ENCODE measurements at places on chromosomes 7 and 10.

DNA sequence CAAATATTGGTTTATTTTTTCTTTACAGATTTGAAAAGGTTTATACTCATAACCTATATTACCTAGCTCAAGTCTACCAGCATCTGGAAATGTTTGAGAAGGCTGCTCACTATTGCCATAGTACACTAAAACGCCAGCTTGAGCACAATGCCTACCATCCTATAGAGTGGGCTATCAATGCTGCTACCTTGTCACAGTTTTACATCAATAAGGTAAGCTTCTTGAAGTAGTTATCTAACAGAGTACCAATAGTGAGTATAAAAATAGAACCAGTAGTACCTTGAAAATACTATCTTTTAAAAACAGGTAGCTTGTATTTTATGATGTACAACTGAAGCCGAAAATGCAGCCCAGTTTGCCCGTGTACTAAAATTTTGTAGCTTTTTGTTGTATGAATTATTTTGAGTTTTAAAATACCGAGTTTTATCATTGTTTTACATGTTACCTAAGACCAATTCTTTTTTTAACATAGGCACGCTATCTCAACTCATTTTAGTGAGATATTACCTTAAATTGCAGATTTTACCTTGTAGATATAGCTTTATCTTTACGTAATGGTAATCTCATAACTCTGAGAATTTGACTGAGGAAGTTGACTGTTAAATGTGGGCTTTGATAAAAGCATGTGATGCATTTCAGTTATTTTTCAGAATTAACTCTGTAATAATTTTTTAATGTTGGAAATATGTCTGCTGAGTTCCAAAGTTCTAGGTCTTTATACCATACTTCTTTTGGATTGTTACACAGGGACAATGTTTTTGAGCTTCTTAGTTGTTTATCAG lies 17.3 kb downstream of the KIFBP start:
- H3K4me1 ChIP-seq, result peaks cover 2% of the 10 kb centered on the region
- no peaks in the 10 kb centered on the region for H3K27me3 ChIP-seq

DNA sequence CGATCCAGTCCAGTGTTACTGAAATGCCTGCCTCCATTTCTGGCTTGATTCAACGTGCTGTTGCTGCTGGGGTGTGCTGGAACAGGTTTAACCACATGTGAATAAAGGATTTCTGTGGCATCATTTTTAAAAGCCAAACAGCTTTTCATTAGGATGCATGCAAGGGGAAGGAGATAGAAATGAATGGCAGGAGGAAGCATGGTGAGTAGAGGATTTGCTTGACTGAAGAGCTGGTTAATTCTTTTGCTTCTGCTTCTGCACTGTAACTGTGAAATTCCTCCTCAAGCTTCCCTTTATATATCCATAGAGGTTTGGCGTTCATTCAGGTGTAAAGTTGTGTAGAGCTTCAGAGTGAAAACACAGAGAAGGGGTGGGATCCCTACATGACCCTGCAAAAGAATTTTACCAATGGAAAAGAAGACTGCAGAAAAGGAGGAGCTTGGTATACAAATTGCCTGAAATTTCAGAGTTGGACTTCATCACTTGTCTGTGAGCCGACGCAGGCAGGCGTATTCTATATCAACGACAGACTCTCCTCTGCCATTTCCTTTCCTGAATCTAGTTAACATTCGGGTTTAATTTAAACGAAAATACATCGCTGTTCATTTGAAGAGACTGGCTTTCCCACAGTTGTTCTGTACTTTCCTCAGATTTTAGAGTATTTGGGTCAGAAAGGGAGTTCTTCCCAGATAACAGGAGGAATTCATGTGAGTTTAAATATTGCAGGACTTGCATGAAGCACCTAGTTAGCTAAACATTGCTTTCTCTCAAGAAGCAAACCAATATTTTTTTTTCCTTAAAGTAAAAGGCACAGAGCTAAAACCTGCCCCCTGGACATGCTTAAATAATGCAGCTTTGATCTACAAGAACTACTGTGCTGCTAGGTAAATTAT lies at the start of gene SOSTDC1:
Gene SOSTDC1 (minus strand): TSS at position 270 of the 893 bp plus-strand sequence. CDS start 70 bp downstream, at position 200.
- H3K27me3 ChIP-seq, result peaks cover 9% of the 10 kb centered on the region
- H3K4me1 ChIP-seq, result peaks cover 3% of the 10 kb centered on the region
- H3K4me3 ChIP-seq, result no peak within 1 kb of the TSS
- no peaks in the 10 kb centered on the region for H3K36me3 ChIP-seq
- DNase-seq, result no peak

GRCh38 chr10:11516431-11516746 lies 95.1 kb downstream of the USP6NL start:
- no peak overlapping the region for H3K27ac ChIP-seq
- peaks cover 16% of the 10 kb centered on the region for H3K27me3 ChIP-seq
- peaks cover 2% of the 10 kb centered on the region for H3K36me3 ChIP-seq
- H3K4me3 ChIP-seq, result no peak overlapping the region
- no peak for DNase-seq

DNA sequence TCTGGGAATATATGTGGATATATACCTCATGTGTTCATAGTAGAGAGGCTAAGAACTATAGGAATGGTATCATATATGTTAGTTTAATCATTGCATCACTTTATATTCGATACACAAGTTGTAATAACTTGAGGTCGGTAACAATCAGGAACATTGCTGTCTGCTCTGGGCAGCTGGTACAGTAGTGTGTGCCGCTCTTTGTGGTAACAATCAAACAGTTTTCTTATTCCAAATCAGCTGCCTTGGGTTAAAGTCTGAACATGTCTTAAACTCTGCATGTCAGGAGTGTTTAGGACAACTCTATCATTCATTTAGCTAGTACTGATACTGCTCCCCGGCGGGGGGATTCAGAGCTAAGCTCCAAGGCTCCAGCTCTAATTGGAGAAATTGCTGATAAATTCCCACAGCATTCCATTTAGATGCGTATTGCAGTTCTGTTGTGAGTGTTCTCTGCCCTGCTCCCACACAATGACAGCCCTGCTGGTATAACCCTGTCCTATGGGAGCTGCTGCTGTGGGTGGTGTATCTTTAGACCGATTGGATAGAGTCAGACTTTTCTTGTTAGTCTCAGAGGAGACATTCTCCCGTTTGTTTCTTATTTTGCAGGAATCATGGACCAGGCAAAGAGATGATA lies 707.5 kb upstream of the FZD8 start:
- no peaks in the 10 kb centered on the region for H3K36me3 ChIP-seq
- no peaks in the 10 kb centered on the region for H3K27me3 ChIP-seq
- H3K27ac ChIP-seq, result no peak overlapping the region
- H3K4me1 ChIP-seq, result no peaks in the 10 kb centered on the region
- H3K4me3 ChIP-seq, result no peak overlapping the region
- no peak for DNase-seq

DNA sequence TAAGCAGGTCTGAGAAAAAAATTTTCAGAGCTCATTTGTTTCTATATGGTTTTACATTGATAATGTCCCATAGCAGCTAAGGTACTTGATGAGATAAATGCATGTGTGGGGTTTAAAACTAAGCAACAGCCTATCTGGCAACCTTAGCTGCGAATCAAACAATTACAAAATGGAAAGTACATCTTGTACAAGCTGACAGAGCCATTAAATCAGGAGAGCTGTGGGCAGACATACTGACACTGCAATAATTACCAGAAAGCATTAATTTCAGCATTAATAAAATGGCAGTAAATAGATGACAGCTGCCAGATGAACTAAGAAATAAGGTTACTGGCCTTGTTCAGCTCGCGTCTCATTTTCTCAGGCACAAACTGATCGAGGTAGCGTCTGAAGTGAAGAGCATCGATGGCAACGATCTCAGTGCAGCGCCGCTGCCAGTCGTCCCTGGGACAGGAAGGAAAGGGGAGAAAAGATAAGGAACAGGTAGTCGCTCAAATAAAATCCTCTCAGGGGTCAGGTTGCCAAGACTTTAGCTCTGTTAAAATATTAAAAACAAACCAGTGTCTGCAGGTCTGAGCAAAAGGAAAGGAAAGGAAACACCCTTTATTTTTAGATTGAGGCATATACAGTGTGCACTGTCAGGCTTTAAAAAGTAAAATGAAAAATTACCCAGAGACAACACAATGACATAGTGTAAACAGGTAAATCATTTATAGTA lies 79.7 kb upstream of the OGDHL start:
- H3K27ac ChIP-seq, result no peak overlapping the region
- peaks cover 9% of the 10 kb centered on the region for H3K4me1 ChIP-seq
- H3K4me3 ChIP-seq, result no peak overlapping the region
- peaks cover 14% of the 10 kb centered on the region for H3K36me3 ChIP-seq

All from T-helper 17 cell (primary cell).